ENCODE measurements at places on chromosomes 3 and 15.

DNA sequence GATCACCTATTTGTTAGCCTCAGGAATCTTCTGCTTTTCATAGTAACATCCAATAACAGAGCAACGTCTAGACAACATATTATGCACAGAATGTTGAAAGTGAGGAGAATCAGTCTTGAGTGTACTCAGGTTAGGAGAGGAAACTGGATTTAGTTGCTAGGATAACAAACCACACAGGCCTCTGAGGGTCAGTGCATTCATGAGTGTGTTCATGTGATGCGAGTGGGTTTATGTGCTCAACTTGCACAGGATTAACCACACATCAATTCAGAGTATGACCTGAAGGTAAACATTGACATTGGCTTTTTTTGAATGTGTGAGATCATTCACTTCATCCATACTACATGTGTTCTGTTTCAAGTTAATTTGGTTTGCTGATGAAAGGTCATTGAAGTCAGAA lies 287.6 kb downstream of the DIPK2A start:
- no peak for DNase-seq

GRCh38 chr3:20073683-20074082 lies 33.4 kb downstream of the KAT2B start:
- no peak for DNase-seq

DNA sequence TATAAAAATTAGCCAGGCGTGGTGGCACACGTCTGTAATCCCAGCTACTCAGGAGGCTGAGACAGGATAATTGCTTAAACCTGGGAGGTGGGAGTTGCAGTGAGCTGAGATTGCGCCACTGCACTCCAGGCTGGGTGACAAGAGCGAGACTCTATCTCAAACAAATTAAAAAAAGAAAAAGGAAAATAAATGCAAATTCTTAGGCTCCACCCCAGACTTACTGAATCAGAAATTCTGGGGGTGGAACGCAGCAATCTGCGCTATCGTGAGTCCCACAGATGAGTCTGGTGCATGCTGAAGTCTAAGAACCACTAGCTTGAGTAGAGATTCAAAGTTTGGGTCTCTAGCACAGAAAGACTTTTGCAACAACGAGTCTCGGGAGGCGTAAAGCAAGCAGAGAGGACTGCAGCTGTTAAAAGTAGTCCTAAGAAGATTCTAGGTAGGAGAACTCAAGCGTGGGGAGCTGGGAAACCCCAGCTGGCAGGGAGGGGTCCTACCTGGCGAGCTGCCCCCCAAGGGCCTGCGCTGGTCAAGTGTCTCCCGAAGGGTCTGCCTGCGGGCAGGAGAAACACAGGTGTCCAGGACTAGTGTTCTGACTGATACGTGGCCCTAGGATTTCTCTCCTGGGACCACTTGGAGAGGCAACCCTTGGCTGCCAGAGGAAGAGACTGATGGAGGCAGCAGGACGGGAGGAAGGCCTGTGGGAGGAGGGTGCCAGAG lies 21.9 kb downstream of the CEP19 start:
- no peak for DNase-seq

GRCh38 chr15:65835447-65835846 lies 33.8 kb upstream of the RAB11A start:
- DNase-seq = no peak

DNA sequence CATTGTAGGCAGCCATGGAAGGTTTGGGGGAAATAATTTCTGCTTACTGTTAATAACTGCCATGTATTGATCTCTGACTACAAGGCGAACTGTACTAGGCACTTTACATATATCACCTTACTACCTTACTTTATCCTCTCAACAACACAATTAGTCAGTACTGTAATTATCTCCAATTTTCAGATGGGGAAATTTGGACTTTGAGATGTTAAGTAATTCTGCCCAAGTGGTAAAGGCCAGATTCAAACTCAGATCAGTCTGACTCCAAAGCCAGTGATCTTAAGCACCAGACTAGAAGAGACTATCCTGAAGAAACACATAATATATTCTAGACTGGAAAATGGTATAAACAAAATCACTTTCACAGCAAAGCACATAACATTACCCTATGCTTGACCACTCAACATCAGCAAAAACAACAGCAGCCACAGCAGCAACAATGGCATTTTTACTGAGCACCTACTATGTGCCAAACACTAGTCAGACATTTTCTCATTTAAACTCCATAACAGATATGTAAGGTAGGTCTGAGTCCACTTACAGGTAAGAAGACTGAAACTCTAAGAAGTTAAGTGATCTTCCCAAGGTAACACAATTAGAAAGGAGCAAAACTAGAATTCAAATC lies 13.1 kb downstream of the MTHFS start:
- DNase-seq = no peak

- no peak for DNase-seq
These were observed 86.8 kb downstream of the SHQ1 start for GRCh38 chr3:72761410-72761809.

DNA sequence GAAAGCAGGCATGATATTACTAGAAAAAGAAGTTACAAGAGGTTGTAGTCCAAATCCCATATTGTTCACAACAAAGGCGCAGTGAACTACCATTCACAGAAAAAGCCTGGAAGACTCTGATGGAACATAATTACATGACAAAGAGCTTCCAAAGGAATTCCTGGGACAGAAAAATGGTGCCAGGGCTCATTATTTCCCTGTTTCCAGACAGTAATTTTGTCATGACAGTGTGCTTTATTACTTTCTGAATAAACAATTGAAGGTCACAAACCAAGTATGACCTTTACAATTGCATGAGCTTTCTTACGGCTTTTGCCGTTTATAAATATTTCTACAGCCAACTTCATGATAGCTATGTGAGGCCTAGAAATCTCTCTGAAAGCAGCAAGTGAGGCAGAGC lies 61.0 kb downstream of the CYFIP1 start:
- no peak for DNase-seq

DNA sequence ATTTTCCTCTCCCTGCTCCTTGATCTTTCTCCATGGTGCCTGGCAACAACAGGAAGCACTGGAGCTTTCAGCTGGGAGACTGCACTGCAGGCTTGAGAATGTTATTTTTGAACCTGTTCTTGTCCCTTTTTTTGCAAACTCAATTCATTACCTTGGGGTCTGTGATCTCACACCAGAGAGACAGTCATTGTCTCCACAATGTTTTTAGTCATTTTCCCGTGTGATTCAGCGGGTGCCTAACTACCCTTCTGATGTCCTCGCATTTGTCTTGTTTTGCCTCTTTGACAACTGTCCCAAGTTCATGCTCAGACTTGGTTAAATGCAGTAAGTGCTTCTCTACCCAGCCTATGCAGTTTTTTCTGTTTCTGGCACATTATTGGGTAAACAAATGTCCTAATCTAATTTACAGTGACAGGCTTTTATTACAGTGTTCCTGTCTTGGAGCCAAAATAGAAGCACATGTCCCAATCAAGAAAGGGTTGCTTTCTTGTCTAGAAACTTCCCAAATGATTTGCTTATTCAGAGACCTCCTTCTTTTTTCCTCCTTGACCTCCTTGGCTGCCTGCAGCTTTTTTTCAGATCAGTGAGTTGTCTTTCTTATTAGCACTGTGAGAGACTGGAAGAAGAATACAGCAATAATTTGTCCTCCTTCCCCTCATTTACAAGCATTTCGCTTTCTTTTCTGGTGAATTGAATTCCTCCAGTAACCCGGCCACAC lies 162.4 kb downstream of the NSUN3 start:
- DNase-seq = no peak

- no peak for DNase-seq
These were observed 178.1 kb upstream of the KBTBD8 start for GRCh38 chr3:66819993-66820501.

DNA sequence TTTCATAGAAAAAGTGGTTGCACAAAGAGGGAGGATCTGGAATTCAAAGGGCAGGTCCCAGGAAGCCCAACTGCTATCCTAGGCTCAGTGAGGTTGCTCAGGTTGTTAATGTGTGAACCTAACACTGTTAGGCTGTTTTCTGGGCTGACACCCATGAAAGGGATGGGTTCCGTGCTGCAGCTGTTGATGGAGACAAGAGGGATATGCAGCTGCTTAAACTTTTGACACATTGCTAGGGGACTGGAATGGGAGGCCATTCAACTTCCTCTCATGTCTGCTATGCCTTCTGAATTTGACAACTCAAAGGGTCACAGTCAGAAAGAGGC lies 198.0 kb upstream of the NR2E3 start:
- DNase-seq = no peak

- no peak for DNase-seq
These were observed 57.1 kb upstream of the ETV5 start for GRCh38 chr3:186166036-186166435.

- no peak for DNase-seq
These were observed 151.4 kb downstream of the RPLP1 start for GRCh38 chr15:69604072-69604411.

- no peak for DNase-seq
These were observed 50.3 kb downstream of the FILIP1L start for GRCh38 chr3:100063929-100064461.

GRCh38 chr15:48559285-48559684 lies 86.2 kb downstream of the FBN1 start:
- no peak for DNase-seq

GRCh38 chr15:63514531-63514943 lies 10.1 kb downstream of the USP3 start:
- DNase-seq = no peak

GRCh38 chr3:33008282-33008681 lies 56.8 kb downstream of the CCR4 start:
- DNase-seq = no peak

DNA sequence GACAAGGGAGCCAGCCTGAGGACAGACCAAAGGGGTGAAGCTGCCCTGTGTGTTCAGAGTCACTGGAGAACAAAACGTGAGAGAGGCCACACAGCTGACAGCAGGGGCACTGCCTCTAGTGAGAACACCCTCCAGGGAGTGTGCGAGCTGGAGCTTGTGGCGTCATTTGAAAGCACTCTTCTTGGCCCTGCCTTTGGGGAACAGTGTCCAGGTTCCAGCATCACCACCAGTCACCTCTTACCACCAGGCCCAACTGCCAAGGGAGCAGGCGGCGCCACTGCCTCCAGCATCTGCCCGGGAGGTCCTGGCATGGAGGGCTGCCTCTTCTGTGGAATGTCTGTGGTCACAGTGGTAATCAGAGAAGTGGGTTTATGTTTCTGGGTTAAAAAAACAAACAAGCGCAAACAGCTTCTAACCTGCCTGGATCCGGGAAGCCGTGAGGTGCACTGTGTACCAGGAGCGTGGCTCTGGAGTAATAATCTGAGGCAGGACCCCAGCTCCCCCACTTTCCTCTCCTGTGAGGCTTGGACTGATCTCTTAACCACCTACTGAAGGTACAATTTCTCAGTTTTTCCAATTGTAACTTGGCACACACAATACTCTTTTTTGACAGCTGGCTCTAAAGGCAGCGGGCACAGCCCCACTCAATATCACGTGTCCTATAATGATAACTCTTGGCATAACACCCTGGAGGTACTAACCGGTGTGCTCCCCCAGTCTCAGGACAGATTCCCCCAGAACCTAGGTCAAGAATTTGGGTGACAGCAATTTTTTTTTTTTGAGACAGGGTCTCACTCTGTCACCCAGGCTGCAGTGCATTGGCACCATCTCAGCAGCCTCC lies 32.2 kb upstream of the CDCP1 start:
- no peak for DNase-seq

GRCh38 chr3:156170571-156170970 lies 50.2 kb downstream of the KCNAB1 start:
- DNase-seq = no peak

DNA sequence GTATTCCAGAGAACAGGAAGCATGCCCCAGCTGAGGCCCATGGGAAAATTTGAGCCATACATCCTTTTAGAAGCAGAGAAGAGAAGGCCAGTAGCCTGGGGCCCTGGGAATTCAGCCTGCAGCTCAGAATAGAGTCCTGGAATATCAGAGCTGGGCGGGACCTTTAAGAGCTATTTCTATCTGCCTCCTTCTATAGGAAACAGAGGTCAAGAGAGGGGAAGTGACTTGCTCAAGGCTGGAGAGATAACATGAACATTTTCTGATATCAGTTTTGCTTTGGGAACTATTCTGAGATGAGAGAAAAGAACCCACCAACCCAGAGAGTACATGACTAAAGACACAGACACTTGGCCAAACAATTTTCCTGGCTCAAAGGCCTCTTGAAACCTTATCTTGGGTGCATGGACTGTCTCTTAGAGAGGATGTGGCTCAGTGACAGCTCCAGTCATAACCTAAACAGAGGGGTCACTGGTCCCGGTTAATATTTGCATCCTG lies 26.0 kb downstream of the MASP1 start:
- DNase-seq = no peak

DNA sequence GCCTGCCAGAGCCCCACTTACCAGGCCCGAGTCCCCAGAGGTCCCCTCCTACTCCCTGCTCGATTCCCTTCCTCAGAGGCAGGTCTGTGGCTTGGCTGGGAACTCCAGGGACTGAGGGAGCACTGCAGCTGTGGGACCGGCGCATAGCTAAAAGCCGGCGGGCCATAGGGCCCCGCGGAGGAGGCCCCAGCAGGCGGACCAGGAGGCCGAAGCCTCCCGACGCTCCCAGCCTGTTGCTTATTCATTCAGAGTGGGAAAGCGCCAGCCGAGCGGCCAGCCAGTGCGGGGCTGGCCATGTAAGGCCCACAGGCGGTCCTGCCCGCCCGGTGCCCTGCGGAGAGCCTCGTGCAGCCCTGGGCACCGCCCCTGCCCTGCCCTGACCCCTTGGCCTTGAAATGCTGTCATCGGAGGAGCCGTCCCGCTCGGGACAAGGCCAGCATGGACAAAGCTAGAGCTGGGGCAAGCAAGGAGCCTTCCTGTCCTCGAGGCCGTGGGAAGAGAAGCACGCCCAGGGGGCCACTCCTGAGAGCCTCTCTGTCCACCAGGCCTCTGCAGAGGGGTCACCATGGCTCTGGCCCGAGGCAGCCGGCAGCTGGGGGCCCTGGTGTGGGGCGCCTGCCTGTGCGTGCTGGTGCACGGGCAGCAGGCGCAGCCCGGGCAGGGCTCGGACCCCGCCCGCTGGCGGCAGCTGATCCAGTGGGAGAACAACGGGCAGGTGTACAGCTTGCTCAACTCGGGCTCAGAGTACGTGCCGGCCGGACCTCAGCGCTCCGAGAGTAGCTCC lies at the start of gene LOXL1:
LOXL1 (plus strand) TSS at position 244 of the 784 bp plus-strand sequence; CDS start at position 566, 322 bp downstream.
- no peak for DNase-seq

GRCh38 chr3:194086388-194087075 lies 49.4 kb upstream of the HES1 start:
- no peak for DNase-seq

DNA sequence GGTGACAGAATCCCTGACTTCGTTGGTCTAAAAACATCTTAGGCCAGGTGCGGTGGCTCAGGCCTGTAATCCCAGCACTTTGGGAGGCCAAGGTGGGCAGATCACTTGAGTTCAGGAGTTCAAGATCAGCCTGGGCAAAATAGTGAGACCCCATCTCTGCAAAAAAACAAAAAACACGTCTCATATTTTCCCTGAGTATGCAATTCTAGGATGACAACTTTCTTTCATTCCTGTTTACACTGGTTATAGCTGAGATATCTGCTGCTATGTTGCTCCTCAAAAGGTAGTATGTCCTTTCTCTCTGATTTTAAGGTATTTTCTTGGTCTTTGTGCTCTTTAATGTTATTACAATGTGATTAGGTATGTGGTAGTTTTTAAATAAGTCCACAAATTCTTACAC lies 39.3 kb downstream of the PTH1R start:
- DNase-seq = no peak

DNA sequence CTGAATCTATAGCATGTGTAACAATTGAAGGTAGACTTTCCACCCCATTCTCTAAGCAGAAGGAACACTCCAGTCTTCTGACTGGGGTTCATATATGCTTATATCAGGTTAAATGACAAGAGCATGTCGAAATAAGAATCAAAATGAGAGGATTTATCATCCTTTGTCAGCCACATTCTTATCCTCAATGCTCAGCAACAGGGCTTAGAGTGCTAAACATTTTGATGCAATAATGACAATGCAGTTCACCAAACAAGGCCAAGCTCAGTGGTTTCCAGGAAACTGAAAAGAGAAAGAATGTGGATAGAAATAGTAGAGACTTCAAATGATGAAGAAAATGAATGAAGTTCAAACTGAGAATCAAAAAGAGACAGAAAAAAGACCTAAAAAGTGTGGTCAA lies 78.0 kb downstream of the FSIP1 start:
- DNase-seq = no peak
